ENCODE measurements at places on chromosomes 1 and 21. TPM values are rescaled to one million over a fixed set of nuclear protein-coding genes. Genes with fewer than 3 reads are reported as not detected.

The TAS1R2 gene
- not detected for total RNA-seq

The SELP gene
- not detected for total RNA-seq

The DIP2A gene
- 17.6 TPM for total RNA-seq

The BRINP3 gene
- total RNA-seq: not detected

The GIPC2 gene
- total RNA-seq: 1.4 TPM

The BRDT gene
- not detected for total RNA-seq

The DCAF8 gene
- total RNA-seq: 45.9 TPM
